ENCODE measurements at places on chromosomes 3 and 15. TPM values are rescaled to one million over a fixed set of nuclear protein-coding genes. Genes with fewer than 3 reads are reported as not detected.

Gene RLBP1
- not detected for total RNA-seq

Gene MEX3B
- total RNA-seq: 0.52 TPM

Gene IL12A
- total RNA-seq: not detected

Gene FANCD2OS
- total RNA-seq: not detected

Gene SKOR1
- total RNA-seq: 0.08 TPM

Gene SCAMP5
- total RNA-seq: 1.7 TPM

Measured in activated CD8-positive, alpha-beta memory T cell treated with anti-CD3 and anti-CD28 coated beads for 36 hours (primary cell).